ENCODE measurements at places on chromosomes 12 and 14.

DNA sequence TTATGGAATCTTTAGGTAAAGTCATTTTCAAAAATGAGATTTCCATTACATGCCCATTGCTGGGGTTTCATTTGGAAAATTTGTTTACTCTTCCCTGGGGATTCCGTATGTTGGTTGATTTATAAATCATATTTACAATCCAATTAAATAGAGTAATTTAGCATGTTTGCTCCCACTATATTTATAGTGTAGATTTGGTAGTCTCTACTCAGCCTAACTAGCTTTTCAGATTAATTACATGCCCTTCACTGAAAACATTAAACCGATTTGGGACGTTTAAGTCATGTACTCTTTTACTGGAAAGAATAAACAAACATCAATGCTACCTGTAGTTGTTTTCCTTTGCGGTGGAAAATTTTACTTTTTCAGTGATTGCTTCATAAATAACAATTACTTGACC is 10.4 kb downstream of the PAX9 start:
- no peak for DNase-seq

DNA sequence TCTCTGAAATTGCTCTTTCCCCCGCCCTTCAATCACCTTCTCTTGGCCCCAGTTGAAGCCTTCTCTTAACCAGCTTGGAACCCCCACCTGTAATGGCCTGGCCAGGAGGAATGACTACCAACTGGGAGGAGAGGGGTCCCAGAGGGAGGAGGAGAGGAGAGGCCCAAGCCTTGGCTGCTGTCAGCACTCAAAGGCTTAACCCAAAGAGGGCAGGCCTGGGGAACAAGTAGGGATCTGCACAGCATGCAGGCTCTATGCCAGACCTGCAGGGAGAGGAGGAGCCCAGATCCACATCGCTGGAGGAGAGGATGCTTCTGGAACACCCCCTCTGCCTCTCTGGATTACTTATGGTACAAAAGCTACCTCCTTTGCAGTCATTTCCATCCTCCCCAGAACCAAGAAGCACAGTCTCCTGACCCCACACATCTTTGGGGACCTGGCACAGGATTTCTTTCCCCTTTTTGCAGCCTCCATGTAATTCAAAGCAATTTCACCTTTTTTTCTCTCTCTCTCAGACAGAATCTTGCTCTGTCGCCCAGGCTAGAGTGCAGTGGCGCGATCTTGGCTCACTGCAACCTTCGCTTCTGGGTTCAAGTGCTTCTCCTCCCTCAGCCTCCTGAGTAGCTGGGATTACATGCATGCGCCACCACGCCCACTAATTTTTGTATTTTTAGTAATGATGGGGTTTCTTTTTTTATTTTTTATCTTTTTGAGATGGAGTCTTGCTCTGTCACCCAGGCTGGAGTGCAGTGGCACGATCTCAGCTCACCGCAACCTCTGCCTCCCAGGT is 6.2 kb downstream of the RARG start:
- peak; percentile 46 for DNase-seq

DNA sequence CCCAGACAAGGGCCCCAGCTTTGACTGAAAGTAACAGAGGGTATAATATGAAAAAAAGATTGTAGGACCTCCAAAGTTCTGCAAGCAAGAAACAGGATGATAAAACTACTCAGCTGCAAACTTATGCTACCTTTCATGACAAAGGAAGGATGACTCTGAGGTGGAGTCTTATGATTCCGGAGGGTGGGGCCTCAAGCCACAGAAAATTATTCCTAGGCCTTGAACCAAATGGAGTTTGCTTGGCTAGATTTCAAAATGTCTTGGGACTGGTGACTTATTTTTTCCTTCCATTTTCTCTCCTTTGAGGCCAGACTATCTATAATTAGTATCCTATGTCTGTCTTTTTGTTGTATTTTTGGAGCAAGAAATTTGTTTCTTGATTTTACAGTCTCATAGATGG is 336.4 kb downstream of the LRIG3 start:
- DNase-seq, result no peak

- DNase-seq, result no peak
Observed at GRCh38 chr14:101459551-101459900, 101.8 kb upstream of the DIO3 start.

DNA sequence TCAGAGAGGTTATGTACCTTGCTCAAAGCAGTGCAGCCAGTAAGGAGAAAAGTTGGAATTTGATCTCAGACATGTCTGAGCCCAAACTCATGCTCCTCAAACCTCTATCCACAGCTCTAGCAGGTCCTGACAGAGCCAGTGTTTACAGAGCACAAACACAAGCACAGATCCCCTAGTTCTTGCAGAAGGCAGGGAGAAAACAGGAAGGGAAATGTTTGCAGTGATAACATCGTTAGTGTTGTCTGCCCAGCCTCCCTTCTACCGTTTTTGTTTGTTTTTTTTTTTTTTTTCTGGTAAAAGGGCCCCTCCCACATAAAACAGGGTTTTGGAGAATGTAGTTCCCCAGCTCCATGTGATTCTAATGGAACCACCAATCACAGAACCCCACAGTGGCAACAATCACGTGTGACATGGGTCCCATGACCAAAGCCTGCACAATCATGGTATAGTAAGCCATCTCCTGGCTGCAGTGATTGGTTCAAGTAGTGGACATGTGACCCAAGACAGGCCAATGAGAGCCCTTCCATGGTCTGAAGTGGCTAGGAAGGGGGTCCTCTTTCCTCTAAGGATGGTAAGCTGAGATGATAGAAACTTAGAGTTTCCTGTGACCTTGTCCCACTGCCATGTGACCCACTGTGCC is 513.4 kb downstream of the MED13L start:
- DNase-seq, result peak; percentile 81

DNA sequence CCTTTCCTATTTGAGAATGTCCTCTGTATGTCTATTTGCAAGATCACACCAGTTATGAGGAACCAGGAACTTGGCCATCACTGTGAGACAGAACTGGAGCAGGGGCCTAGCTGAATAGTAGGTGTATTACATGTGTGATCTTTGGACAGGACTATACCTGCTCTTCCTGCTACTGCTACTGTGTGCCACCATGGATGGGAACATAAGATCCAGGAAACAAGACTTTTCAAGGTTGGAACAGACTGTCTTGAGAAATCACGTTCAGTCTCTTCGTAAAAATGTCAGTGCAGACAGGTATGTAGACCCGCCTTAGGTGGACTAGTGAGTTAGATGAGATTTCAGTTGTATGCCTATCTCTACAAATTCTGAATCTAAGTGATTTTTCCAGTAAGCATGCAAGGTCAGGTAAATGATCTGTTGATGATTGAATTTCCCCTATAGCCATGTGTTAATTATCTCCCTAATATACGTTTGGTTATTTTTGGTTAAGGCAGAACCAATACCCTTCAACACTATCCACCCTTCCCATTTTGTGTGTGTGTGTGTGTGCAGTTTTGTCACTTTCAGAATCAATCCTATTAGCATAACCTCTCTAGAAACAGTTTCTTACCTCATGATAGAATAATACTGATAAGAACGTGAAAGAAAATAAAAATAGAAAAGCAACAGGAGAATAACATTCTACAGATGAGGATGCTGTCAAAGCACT is 7.1 kb downstream of the A2M start:
- DNase-seq, result no peak

DNA sequence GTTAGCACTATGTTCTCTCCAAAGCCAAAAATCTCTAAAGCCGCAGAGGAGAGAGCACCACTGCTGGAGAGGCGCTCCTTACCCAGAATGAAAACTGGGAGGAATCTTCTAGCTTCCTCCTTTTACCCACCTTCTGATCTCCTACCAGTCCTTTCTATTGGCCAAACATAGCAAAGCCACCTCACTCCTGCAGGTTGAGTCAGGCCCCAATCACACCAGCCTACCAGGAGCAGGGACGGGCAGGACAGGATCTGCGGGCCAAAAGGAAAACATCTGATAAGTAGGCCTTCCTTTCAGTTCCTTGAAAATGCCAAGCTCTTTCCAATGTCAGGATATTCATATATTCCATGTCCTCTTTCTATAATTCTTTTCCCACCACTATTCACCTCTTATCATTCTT is 197.7 kb upstream of the CNOT2 start:
- no peak for DNase-seq

GRCh38 chr12:120209851-120210250 is 8.9 kb upstream of the RPLP0 start:
- DNase-seq, result no peak

GRCh38 chr14:104550340-104550860 is 29.2 kb upstream of the C14orf180 start:
- DNase-seq, result no peak

DNA sequence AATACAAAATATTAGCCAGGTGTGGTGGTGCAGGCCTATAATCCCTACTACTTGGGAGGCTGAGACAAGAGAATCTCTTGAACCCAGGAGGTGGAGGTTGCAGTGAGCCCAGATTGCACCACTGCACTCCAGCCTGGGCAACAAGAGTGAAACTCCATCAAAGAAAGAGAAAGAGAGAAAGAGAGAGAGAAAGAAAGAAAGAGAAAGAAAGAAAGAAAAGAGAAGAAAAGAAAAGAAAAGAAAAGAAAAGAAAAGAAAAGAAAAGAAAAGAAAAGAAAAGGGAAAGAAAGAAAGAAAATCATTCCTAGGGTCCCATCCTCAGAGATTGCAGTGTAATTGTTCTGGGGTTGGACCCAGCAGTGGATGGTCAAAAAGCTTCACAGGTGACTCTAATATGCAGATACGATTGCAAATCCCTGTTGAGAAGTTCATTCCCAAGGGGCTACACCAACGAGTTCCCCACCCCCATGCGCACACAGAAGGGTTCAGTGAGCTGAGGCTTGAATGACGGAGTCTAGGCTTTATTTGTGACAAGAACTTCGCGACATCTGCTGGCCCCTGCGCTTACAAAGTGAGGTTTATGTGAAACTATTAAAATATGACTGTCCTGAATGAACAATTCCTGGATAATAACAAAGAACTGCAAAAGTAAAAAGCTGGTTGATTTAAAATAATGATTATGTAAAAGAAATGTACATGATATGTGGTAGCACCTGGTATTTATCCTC is 17.4 kb upstream of the RNASE12 start:
- DNase-seq, result no peak

GRCh38 chr12:38204831-38205230 is 111.7 kb upstream of the ALG10B start:
- no peak for DNase-seq

Measured in BE2C (cell line).